ENCODE measurements at places on chromosomes 4 and X.
A peak's percentile ranks its signal among the peaks of the same experiment; 100 is the strongest.

- DNase-seq, result no peak
- H3K27me3 ChIP-seq, result peaks cover 8% of the 10 kb centered on the region
- peaks cover 19% of the 10 kb centered on the region for H3K4me1 ChIP-seq
- no peaks in the 10 kb centered on the region for H3K36me3 ChIP-seq
- H3K27ac ChIP-seq, result no peak overlapping the region
Observed at GRCh38 chr4:25032126-25032525, 1.4 kb upstream of the LGI2 start.

GRCh38 chr4:114694770-114695169 is 96.2 kb downstream of the UGT8 start:
- H3K27me3 ChIP-seq, result no peaks in the 10 kb centered on the region
- H3K4me1 ChIP-seq, result no peaks in the 10 kb centered on the region
- DNase-seq, result no peak
- H3K36me3 ChIP-seq, result no peaks in the 10 kb centered on the region
- H3K27ac ChIP-seq, result no peak overlapping the region

- no peak overlapping the region for H3K4me3 ChIP-seq
- no peaks in the 10 kb centered on the region for H3K4me1 ChIP-seq
- no peak overlapping the region for H3K27ac ChIP-seq
- DNase-seq, result no peak
- H3K36me3 ChIP-seq, result no peaks in the 10 kb centered on the region
- peaks cover 4% of the 10 kb centered on the region for H3K27me3 ChIP-seq
Observed at GRCh38 chr4:108738003-108738706, 24.7 kb downstream of the ETNPPL start.

GRCh38 chr4:117134386-117134785 is 49.0 kb upstream of the TRAM1L1 start:
- DNase-seq, result no peak
- H3K36me3 ChIP-seq, result no peaks in the 10 kb centered on the region
- H3K27ac ChIP-seq, result no peak overlapping the region
- no peaks in the 10 kb centered on the region for H3K4me1 ChIP-seq
- no peak overlapping the region for H3K4me3 ChIP-seq
- H3K27me3 ChIP-seq, result no peaks in the 10 kb centered on the region

DNA sequence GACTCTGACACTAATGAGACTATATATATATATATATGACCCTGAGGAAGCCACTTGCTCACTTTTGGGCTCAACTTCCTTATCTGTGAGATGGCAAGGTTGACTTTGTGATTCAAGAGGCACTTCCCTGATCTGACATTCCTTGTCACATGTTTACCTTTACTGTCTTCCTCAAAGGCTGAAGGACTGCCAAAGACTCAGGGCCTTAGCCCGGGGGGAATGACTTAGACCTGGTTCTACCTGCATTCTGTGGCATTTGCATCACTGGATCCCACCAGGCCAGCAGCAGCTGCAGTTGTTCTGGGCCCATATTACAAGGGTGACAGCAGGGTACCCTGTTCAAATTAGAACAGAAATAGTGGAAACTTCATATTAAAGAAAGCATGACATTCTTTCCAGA is 3.1 kb upstream of the HS6ST2 start:
- DNase-seq, result no peak
- peaks cover 31% of the 10 kb centered on the region for H3K27me3 ChIP-seq
- H3K36me3 ChIP-seq, result no peaks in the 10 kb centered on the region
- H3K4me1 ChIP-seq, result peaks cover 19% of the 10 kb centered on the region

- peaks cover 41% of the 10 kb centered on the region for H3K4me1 ChIP-seq
- no peaks in the 10 kb centered on the region for H3K27me3 ChIP-seq
- DNase-seq, result peak; percentile 91
- peak within 1 kb of the TSS; percentile 92 for H3K27ac ChIP-seq
- peak within 1 kb of the TSS; percentile 67 for H3K4me3 ChIP-seq
Observed at GRCh38 chrX:154546354-154547244, at the start of gene G6PD. Gene G6PD (minus strand): TSS chrX:154546846. CDS start chrX:154546155, 691 bp downstream.

DNA sequence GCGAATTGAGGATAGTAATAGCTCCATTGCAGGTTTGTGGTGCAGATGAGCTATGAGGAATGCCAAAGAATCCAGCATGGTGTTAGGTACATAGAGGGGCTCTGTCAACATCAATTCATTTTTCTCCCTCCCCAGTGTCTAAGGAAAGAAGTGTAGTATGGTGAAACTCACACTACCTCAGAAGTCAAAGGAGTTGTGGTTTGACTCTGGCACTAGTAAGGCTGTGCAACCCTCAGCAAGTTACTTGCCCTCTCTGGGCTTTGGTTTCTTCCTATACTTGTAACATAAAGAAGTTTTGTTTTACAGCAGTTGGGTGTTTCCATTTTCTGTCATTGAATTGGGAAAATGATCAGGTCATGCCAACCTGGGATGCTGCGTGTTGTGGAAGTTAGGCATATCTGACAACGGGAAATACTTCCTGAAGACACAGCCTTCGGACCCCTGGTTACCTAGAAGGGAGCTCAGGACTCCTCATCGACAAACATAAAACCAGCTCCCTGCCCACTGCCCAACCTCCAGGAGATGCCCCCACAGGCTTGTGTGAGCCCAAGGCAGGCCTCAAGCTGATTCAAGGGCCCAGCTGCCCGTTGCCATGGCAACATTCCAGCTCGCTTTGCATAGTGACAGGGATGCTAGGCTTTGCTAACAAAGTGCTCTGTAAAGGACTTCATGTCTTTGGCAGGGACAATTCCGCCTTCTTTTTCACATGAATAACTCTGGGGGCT is 71.4 kb downstream of the RTL5 start:
- no peak for DNase-seq
- H3K4me1 ChIP-seq, result no peaks in the 10 kb centered on the region
- H3K27ac ChIP-seq, result no peak overlapping the region
- no peaks in the 10 kb centered on the region for H3K27me3 ChIP-seq
- no peaks in the 10 kb centered on the region for H3K36me3 ChIP-seq
- H3K4me3 ChIP-seq, result no peak overlapping the region

Data from suprapubic skin (tissue), 4 donors.